ENCODE measurements at places on chromosomes 2 and 18.

- no peaks in the 10 kb centered on the region for H3K4me1 ChIP-seq
- H3K36me3 ChIP-seq, result no peaks in the 10 kb centered on the region
- DNase-seq, result no peak
- no peaks in the 10 kb centered on the region for H3K27me3 ChIP-seq
- no peak overlapping the region for H3K27ac ChIP-seq
Observed at GRCh38 chr18:68362907-68363306, 352.0 kb downstream of the TMX3 start.

DNA sequence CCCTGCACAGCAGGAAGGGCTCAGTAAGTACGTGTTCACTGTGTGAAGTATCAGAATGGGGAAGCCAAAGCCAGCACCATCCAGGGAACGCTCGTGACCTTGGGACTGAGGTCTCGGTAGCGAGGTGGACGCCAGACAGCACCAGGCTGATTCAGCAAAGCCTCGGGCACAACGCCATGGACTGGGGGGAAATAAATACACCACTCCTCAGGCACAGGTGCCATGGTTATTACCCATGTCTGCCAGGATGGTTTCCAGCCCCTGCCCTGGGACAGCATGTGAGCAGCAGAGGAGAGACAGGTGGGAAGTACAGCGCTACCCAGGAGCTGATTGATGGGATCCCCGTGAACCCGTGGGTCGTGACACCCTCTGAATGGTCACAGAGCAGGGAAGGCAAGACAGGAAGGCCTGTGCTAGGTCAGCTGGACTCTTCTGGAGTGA, 53.0 kb downstream of the REEP1 start:
- no peak overlapping the region for H3K4me3 ChIP-seq
- DNase-seq, result peak; percentile 48

DNA sequence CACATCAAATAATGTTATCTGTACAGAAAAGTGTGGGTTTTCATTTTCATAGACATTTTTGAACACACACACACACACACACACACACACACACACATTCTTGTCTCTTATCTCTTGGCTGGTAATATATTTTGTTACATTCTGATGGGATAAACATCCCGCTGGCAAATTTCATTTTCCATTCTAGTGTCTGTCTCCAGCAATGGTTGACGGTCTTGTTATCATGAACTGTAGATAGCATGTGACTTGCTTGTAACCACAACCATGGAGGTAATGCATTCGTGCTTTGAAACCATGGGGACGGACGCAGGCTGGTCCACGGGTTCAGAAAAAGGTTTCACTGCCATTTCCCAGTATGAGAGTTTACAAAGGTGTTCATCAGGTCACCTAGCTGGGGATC, 156.4 kb downstream of the PPP1R1C start:
- H3K36me3 ChIP-seq, result no peaks in the 10 kb centered on the region
- DNase-seq, result no peak
- no peak overlapping the region for H3K4me3 ChIP-seq
- H3K4me1 ChIP-seq, result no peaks in the 10 kb centered on the region
- H3K27me3 ChIP-seq, result no peaks in the 10 kb centered on the region
- H3K27ac ChIP-seq, result no peak overlapping the region

GRCh38 chr2:120522151-120522751, 176.3 kb downstream of the INHBB start:
- no peaks in the 10 kb centered on the region for H3K36me3 ChIP-seq
- no peak for DNase-seq
- H3K4me3 ChIP-seq, result no peak overlapping the region
- no peak overlapping the region for H3K27ac ChIP-seq

- no peaks in the 10 kb centered on the region for H3K36me3 ChIP-seq
- H3K27me3 ChIP-seq, result no peaks in the 10 kb centered on the region
- DNase-seq, result no peak
- no peak overlapping the region for H3K4me3 ChIP-seq
Observed at GRCh38 chr2:194700726-194701125, 956.3 kb upstream of the SLC39A10 start.

DNA sequence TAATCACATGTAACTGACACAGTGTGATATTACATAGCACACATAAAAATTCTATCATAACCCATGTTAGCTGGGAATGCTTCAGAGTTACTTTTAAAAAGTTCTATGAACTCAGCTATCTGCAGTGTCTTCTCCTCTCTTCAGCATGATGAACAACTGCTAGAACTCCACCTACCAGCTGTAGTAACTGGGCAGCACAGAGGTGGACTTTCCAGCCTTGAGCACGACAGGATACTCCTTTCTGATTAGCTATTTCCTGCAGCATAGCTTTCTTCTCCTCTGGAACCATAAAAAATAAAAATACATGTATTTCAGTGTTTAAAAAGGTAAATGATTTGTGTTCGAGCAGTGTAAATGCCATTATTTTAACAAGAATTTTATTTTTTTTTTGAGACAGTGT, 59.5 kb upstream of the AMMECR1L start:
- no peak for DNase-seq
- H3K27ac ChIP-seq, result no peak overlapping the region
- no peaks in the 10 kb centered on the region for H3K4me1 ChIP-seq
- H3K27me3 ChIP-seq, result no peaks in the 10 kb centered on the region
- H3K36me3 ChIP-seq, result peaks cover 86% of the 10 kb centered on the region

GRCh38 chr2:81396417-81397019, 1092.0 kb upstream of the LRRTM1 start:
- no peaks in the 10 kb centered on the region for H3K27me3 ChIP-seq
- H3K4me1 ChIP-seq, result no peaks in the 10 kb centered on the region
- H3K4me3 ChIP-seq, result no peak overlapping the region
- H3K36me3 ChIP-seq, result no peaks in the 10 kb centered on the region
- no peak for DNase-seq

DNA sequence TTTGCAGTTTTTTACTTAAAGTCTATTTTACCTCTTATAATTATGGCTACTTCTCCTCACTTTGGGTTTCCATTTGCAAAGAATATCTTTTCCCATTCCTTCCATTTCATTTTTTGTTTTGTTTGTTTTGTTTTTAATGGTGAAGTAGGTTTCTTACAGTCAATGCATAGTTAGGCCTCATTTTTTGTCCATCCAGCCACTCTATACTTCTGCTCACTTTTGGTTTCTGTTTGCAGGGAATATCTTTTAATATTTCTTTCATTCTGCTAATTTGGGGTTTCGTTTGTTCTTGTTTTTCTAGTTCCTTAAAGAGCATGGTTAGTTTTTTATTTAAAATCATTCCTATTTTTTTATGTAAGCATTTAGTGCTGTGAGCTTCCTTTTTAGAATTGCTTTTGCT, 339.4 kb downstream of the GRB14 start:
- H3K4me1 ChIP-seq, result no peaks in the 10 kb centered on the region
- no peak overlapping the region for H3K27ac ChIP-seq
- no peak for DNase-seq
- no peaks in the 10 kb centered on the region for H3K36me3 ChIP-seq
- H3K4me3 ChIP-seq, result no peak overlapping the region

- no peaks in the 10 kb centered on the region for H3K36me3 ChIP-seq
- H3K4me1 ChIP-seq, result peaks cover 6% of the 10 kb centered on the region
- H3K27me3 ChIP-seq, result no peaks in the 10 kb centered on the region
- no peak overlapping the region for H3K4me3 ChIP-seq
- no peak for DNase-seq
Observed at GRCh38 chr18:45774065-45774521, 50.1 kb downstream of the SLC14A1 start.

- H3K4me3 ChIP-seq, result no peak overlapping the region
- H3K27ac ChIP-seq, result no peak overlapping the region
- DNase-seq, result no peak
- H3K36me3 ChIP-seq, result no peaks in the 10 kb centered on the region
- H3K4me1 ChIP-seq, result no peaks in the 10 kb centered on the region
Observed at GRCh38 chr2:142794850-142795249, 82.6 kb upstream of the KYNU start.

Data from upper lobe of right lung (tissue), 1 donor.